ENCODE measurements at places on chromosomes 13 and 19.

GRCh38 chr13:98222816-98223215 is 45.7 kb upstream of the RNF113B start:
- DNase-seq: no peak

DNA sequence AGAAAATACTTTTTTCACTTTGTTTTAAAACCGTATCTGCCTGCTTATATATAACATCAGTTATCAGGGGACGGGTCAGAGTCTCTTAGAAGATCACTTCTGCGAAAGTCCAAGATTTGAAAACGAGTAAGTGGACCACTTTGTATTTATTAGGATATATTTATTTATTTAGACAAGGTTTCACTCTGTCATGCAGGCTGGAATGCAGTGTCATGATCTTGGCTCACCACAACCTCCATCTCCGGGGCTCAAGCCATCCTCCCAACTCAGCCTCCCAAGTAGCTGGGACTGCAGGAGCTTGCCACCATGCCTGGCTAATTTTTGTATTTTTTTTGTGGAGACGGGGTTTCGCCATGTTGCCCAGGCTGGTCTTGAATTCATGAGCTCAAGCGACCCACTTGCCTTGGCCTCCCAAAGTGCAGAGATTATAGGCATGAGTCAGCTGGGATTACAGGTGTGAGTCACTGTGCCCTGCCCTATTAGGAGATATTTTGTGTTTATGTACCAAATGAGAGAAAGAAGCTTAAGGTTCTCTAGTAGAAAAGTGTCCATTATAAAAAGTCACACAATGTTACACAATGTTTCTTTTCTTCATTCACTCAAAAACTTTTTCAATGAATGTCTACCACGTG is 39.5 kb downstream of the RASL11A start:
- no peak for DNase-seq

- no peak for DNase-seq
These were observed 43.5 kb upstream of the NPAS1 start for GRCh38 chr19:46975925-46976782.

- DNase-seq: no peak
These were observed 22.1 kb downstream of the FBN3 start for GRCh38 chr19:8127311-8127710.

DNA sequence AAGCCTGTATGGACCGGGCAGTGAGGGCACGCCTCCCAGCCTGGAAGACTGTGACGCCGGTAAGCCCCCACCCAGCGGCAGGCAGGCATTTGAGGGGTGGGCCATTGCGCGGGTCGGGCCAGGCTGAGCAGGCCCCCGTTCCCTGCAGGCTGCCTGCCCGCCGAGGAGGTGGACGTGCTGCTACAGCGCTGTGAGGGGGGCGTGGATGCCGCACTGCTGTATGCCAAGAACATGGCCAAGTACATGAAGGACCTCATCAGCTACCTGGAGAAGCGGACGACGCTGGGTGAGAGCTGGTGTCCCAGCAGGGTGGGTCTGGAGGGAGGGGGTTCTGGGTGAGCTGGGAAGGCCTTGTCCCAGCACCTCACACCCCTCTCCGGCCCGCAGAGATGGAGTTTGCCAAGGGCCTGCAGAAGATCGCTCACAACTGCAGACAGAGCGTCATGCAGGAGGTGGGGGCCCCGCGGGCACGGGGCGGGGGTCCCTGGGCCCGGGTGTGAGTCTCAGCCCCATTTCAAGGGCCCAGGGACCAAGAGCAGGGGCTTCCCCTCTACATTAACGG is 7.1 kb downstream of the ARHGAP45 start:
- no peak for DNase-seq

GRCh38 chr19:16859626-16860025 is 29.2 kb upstream of the F2RL3 start:
- no peak for DNase-seq

DNA sequence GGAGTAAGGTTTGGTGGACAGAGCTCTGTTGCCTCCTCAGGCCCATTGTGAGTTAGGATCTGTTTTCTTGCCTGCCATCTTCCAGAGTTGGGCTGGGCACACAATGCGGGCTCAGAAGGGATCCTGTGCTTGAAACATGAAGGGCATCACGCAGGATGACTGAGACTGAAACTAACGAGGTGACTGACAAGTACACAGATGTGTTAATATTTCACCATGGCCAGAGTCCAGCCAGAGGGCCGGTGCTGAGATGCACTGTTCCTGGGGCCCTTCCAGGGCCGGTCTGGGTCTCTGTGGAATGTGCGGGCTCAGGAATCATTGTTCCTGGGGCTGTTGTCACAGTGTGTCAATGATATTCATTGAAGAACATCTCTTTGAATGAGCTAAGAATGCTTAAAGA is 163.7 kb downstream of the URI1 start:
- no peak for DNase-seq

GRCh38 chr19:39212375-39212742 is 8.3 kb upstream of the SYCN start:
- DNase-seq: peak; percentile 7

- DNase-seq: no peak
These were observed at the start of gene EBI3 for GRCh38 chr19:4229179-4229931. Gene EBI3, plus strand, starts transcription at chr19:4229523. Its CDS starts 28 bp downstream, at chr19:4229551.

DNA sequence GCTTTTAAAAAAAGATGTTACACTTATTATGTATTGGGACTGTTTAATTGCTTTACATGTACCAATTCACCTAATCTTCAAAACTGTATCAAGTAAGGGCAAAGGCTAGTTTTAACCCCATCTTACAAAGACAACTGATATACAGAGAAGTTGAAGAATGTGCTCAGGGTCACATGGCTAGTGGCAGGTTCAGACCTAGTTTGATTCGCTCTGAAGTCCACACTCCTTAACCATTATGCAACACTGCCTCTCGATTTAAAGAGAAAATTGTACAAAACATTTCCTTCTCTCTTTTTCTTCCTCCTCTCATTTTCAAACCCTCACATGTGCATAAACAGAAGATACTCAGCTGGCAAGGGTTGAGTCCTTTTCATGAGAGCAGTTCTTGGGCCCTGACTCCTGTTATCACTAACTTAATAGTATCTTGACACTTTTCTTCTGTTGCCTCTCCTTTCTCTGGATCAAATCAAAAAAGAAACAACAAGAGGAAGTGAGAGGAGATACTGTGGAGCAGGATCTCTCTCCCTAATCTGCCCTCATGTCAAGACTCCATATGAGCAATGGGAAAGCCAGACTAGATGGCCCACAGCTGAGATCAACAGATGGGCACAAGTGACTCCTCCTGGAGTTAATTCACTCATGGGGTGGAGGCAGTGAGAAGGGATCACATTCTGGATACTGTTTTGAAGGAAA is 19.0 kb upstream of the N4BP2L1 start:
- no peak for DNase-seq

- DNase-seq: no peak
These were observed 26.0 kb upstream of the GARRE1 start for GRCh38 chr19:34228347-34228746.

All from thymus (tissue), 14 donors.